ENCODE measurements at places on chromosomes 5 and 9.
A peak's percentile ranks its signal among the peaks of the same experiment; 100 is the strongest.

GRCh38 chr9:12708562-12709298 lies 15.5 kb downstream of the TYRP1 start:
- peak; percentile 55 for DNase-seq

DNA sequence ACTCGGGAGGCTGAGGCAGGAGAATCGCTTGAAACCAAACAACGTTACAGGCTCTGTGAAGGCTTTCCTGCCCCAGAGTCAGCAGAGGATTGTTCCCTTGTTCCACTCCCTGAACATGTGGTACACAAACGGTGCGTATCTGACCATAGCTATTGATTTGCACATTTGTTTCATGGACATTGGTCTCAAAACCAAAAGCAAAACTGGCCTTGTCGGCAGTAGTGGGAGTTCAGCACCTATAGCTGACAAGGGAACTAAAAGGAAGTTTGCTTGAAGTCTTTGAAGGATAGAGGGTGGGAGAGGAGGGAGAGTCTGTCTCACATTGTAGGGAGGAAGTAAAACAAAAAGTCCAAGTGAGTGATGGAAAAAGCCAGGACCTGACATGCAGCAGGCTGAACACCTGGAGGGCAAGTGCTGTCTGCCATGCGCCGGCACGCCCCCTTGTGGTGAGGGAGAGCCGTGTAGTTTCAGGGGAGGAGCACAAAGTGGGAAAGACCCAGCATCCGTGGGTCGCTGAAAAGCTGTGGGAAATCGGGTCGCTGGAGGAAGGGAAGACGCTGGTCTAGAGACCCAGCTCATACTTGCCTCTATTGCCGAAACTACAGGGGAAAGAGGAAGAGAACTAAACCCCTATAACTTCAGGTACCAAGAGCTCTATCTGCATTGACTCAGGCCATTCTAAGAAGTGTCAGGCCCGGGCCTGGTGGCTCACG lies 58.0 kb downstream of the RAD23B start:
- DNase-seq = peak; percentile 75

- DNase-seq = no peak
These were observed 152.9 kb downstream of the FRMD3 start for GRCh38 chr9:83385317-83385716.

GRCh38 chr9:117448066-117448465 lies 33.2 kb upstream of the ASTN2 start:
- DNase-seq = no peak

- peak; percentile 78 for DNase-seq
These were observed 2.6 kb downstream of the CTNNAL1 start for GRCh38 chr9:109010746-109011145.

Measured in astrocyte of the hippocampus (primary cell).